ENCODE measurements at places on chromosomes 5 and 9. TPM values are rescaled to one million over a fixed set of nuclear protein-coding genes. Genes with fewer than 3 reads are reported as not detected.

- peak; percentile 57 for DNase-seq
These were observed 43.4 kb upstream of the FUBP3 start for GRCh38 chr9:130535818-130536521.

GRCh38 chr5:84251503-84251902, 133.2 kb downstream of the EDIL3 start:
- DNase-seq: no peak

DNA sequence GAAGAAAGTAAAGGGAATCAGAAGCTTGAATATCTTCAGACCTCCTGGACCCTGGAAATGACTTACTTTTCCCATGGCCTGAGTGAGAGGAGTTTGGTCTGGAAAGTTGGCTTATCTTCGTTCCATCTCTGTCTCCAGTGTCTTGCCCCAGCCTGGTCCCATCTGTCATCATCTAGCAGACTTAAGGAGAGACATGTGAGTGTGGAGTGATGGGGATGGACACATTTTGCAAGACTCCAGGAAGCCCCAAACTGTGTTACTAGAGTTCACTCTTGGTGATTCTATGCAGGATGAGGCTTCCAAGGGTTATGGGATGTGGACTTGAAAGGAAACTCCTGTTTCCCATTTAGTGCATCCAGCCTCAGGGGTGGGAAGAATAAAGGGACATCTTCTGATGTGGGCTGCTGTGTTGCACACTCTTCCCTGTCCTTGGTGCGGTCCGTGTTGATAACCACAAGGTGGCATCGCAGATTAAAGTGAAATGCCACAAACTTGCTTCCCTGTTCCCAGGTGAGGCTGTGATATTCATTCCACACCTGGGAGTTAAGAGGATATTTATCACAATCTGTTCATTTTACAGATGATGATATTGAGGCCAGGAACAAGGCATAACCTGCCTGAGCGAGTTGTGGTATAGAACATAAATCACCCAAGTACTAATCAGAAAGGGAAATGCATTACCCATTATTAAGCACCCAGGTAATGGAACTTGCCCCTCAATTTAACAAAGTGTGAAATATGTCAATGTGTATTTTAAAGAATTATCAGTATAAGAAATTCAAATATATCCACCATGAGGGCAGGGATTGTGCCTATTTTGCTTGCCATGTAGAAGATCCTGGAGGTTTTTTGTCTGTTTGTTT, 269.9 kb upstream of the PAPPA start:
- DNase-seq: peak; percentile 69

DNA sequence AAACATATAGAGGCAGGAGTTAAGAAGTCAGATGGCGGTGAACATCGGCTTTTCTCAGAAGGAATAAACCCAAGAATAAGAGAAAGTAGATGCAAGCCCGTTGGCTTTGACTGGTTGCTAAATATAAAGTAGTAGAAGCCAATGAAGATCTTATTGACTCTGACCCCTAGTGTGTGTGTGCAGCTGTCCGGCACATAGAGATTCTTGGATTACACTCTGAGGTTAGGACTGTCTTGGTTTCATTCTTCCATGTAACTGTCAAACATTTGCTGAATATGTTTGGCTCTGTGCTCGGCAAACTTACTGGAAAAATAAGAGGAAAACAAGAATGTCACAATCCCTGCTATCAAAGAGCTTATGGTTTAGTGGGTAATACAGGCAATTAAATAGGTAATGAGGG, 54.9 kb downstream of the ASTN2 start:
- no peak for DNase-seq

DNA sequence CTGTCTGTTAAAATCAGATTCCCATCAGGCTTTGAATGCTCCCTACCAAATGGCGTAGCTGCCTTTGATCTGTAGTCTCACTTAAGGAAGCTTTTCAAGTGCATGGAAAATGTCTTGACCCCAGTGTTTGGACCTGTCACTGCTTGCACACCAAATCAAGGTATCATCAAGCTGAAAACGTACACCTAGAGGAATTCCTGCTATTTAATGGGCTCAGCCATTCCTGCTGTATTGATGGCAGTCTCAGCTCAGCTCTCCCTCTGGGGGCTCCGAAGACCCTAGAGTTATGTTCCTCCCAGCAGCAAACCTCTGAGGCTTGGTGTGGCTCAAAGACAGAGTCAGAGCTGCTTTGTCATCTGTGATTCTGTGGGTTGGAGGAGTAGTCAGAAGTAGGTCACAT, 63.5 kb downstream of the PGM5 start:
- no peak for DNase-seq

DNA sequence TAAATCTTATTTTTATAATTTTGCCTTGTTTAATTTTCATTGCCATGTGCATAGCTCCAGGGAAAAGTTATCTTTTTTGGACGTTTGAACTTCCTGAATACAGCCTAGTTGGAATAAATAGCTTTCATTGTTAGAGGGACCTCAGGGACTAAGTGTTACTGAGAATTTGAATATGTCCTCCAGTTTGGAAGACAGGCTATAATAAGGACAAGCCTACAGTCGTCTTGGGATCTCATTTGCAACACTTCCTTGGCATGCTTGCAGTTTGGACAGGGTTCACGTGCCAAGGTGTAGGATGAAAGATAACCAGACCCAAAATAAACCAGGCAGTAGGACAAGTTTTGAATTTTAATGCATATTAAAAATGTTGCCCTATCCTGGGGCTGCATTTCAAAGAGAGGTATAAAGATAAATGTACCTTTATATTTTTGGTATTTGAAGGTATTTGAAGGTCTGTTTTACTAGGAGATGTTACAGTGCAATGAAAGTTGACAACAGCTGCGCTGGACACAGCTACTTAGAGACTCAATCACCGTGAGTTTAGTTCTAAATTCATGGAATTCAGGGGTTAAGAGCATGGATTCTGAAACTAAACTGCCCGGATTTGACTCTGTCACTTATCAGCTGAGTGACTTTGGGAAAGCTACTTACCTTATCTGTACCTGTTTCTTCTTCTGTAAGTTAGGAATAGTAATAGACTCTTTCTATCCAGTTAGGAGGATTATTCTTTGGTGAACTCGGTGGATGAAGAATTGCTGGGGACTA, 134.1 kb downstream of the ACTBL2 start:
- no peak for DNase-seq

- DNase-seq: no peak
These were observed 7.8 kb downstream of the PLEKHG4B start for GRCh38 chr5:99815-100214.

The NIM1K gene
- 1.8 TPM for polyA plus RNA-seq

The PCDHGB1 gene
- polyA plus RNA-seq: 0.16 TPM
